ENCODE measurements at places on chromosomes 3 and 15.

GRCh38 chr3:157637866-157638265, 134.7 kb upstream of the VEPH1 start:
- DNase-seq, result no peak

GRCh38 chr3:32818229-32818969, 602 bp downstream of the TRIM71 start:
- no peak for DNase-seq

GRCh38 chr3:9253327-9253726, 3.9 kb upstream of the SRGAP3 start:
- no peak for DNase-seq

- no peak for DNase-seq
Observed at GRCh38 chr3:143158014-143158988, 38.7 kb downstream of the CHST2 start.

DNA sequence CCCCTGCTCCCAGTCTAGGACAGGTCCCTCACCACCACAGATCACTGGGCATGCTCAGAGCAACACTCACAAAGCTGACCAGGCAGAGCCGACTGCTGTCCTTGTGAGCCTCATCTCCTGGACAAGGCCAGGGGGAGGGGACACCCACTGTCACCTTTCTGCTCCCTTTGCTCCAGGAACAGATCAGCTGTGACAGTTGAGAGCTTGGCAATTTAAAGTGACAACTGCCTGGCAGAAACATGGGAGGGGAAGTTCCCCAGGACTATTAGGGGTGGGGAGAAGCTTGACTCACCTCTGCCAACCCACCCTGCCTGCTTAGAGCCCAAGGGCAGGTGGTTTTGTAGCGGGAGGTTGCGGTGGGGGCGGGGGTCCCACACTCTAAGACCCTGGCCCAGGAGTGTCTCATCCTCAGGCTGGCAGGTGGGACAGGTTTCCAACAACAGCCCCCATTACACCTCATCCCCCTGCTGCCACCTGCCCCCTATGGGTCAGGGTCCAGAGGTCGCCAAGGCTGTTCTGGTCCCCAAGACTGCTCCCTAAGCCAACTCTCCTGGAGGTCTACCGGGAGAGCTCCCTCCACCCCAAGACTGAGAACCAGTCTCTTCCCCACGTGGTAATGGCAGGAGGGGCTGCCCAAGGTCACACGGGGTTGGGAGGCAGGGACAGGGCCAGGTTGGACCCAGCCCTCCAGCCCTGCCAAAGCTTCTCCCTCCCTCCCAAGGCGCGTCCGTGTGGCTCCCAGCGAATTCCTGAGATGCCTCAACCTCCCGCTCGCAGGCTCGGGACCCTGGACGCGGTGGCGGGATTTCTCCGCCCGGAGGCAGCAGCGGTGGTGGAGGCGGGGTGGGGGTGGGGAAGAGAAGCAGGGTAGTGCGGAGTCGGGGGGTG, 80.4 kb downstream of the IQSEC1 start:
- DNase-seq, result no peak

DNA sequence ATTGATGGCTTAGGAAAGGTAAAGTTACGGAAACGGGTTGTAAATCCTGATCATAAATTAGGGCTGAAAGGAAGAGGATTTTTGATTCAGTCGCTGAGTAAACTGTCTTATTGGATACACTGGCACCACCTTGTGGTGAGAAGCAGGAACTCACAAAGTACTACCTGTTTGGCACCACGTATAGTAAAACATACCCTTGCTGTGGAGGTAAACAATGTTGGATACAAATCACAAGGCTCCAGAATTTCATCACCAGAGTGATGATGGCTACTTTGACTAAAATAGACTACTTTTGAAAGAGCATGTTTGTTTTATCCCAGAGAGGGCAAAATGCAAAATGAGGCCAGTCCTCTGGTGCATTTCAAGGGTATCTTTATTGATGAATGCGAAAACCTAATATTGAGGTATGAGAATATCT, 216.9 kb downstream of the IGSF11 start:
- no peak for DNase-seq

DNA sequence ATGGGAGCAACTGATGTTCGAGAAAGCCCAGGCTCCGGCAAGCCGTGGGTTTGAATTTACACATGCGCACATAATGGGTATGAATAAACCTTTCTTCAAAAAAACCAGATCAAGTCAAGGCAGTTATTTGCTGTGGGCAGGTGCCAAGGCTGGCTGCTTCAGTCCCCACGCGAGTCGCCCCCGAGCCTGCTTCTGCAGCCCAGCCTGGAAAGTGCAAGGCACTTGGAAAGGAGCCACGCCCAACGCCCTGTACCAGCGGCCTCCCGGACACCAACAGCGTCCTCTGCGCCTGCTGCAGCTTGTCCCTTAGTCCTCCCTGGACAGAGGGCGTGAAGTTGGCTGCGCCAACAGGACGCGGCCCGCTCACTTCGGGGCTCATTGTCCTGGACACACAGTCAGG, 68.9 kb downstream of the KLF15 start:
- DNase-seq, result no peak
